ENCODE measurements at places on chromosomes 2 and 18.

GRCh38 chr2:203596183-203596582, 61.1 kb upstream of the RAPH1 start:
- no peak for DNase-seq

DNA sequence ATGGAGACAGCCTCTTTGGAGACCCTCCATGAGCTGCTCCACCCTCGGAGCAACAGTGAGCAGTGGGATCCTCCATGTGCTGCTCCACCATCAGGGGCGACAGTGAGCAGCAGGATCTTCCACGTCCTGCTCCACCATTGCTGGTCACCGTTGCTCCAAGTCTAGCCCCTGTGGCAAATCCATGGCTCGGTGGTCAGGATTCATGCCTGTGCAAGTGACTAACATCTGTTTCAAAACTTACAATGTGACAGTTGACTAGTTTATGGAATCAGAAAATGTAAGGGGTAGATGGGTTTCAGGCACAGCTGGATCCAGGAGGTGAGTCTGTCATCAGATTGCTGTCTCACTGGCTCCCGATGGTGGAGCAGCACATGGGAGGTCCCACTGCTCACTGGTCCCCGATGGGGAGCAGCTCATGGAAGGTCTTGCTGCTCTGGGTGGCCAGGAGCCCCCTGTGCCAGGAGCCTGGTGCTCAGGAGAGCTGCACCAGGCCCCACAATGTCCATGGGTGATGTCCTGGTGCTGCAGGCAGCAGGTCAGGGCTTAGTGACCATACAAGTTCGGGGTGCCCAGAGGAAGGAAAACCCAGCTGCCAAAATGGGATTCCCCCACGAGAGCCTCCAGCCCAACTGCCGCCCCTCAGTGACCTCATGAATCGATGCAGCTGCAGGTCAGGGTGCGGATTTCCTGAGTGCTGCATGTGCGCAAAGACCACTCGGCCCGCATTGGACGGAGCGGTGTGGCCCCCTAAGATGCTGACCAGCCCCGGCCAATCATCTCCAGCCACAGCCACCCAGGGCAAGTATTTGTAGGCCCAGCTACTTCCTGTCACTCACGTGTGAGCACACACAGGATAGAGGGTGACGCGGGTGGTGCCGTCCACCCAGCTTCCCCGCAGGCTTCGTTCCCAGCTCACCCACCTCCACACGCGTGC, 116.5 kb upstream of the OTOS start:
- DNase-seq: no peak

GRCh38 chr2:127043367-127044164, 63.4 kb downstream of the BIN1 start:
- DNase-seq: no peak

GRCh38 chr2:143807192-143807591, 678.0 kb downstream of the ARHGAP15 start:
- DNase-seq: no peak

GRCh38 chr2:238424313-238424700, 2.4 kb upstream of the ASB1 start:
- DNase-seq: no peak

DNA sequence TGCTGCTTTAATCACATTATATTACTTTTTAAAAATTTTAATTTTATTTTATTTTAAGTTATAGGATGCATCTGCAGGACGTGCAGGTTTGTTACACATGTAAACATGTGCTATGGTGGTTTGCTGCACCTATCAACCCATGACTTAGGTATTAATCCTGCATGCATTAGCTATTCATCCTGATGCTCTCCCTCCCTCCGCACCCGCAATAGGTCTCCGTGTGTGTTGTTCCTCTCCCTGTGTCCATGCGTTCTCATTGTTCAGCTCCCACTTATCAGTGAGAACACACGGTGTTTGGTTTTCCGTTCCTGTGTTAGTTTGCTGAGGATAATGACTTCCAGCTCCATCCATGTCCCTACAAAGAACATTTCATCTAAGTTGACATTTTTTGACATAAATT, 283.2 kb downstream of the CYRIA start:
- no peak for DNase-seq

GRCh38 chr2:8529706-8530277, 152.1 kb upstream of the ID2 start:
- DNase-seq: no peak

DNA sequence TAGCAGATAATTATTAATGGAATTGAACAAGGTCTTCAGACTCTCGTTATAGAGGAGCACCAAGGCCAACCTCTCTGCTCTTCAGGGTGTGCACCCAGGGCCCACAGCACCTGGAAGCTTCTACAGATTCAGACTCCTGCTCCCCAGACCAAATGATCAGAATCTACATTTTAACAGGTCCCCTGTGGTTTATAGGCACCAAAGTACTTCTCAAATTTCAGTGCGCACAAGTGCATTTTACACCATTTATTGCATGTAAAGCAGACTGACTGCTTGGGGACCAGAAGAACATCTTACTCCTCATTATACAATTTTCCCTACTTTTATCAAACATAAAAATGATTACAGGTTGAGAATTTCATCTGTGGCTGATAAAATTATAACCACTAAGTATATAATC, 163.9 kb downstream of the COL4A4 start:
- no peak for DNase-seq

- no peak for DNase-seq
Measured at GRCh38 chr2:105590780-105591660, 153.7 kb upstream of the NCK2 start.

DNA sequence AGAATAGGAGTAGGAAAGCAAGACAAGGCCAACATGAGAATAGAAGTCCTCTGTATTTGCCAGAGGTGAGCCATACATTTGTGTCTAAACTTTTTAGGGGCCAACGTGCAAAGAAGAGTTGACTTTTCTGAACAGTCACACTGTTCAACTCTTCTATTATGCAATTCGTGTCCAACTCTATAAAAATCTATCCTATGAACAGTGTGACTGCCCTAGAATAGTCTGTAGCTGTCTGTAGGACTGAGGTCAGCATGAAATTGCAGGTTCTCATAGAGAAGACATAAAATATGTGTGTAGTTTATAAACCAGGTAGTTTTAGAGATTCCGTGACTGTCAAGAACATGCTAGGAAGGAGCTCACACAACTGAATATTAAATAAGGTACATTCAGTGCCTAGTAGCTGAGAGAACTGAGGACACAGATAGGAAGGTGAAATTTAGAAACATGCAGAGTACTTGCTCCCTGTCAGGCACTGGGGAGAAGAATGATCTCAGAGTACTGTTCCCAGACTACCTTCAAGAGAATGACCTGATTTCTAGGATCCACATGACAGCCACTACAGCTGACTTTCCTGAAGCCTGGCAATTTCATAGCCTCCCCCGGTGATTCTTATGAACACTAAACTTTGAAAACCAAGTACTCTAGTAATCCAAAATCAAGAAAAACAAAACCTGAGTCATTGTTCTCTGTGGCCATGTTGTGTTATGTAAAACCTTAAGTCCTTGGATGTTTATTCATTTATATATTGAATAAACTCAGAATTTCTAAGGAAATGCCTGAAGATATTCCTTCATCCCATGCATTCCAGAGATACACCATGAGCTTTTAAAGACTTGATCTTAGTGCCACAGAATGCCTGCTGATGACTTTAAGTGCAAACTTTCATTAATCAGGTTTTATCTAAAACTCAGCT, 201.5 kb upstream of the BOD1L2 start:
- no peak for DNase-seq

DNA sequence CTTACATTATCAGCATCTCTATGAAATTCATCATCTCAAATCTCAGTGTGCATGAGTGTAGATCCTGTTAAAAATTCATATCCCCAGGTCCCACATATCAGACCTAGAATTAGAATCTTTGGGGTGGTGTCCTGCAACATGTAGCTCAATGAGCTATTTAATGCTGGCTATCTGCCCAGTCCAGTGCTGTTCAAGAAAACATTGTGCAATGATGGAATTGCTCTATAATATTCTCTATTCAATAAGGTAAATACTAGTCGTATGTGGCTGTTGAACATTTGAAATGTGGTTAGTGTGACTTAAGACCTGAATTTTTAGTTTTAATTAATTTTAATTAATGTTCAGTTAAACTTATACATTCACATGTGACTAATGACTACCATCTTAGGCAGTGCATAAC, 127.4 kb downstream of the NOL4 start:
- DNase-seq: no peak

DNA sequence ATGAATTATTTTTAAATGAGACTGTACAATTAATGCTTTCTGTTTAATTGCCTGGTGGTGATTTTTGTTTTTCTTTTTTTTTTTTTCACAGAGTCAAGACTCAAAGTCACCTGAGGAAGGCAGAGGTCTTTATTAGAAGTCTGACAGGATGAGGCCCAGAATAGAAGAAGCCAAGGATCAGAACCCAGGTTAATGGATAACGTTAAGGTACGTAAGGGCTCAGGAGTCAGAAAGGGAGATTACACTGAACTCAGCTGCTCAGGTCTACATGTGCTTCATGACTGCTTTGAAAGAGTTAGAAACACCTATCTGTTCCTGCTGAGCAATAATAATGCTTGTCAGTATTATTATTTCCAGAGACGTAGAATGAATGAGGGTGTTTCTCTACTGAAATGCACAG, 196.5 kb downstream of the LRATD1 start:
- DNase-seq: no peak

- DNase-seq: no peak
Measured at GRCh38 chr18:37489998-37490397, 75.6 kb downstream of the CELF4 start.

- DNase-seq: no peak
Measured at GRCh38 chr18:48074929-48075706, 144.7 kb upstream of the SMAD2 start.

- no peak for DNase-seq
Measured at GRCh38 chr2:88549616-88550292, 77.5 kb downstream of the EIF2AK3 start.

GRCh38 chr2:183088061-183088460, 9.5 kb downstream of the DUSP19 start:
- DNase-seq: no peak

DNA sequence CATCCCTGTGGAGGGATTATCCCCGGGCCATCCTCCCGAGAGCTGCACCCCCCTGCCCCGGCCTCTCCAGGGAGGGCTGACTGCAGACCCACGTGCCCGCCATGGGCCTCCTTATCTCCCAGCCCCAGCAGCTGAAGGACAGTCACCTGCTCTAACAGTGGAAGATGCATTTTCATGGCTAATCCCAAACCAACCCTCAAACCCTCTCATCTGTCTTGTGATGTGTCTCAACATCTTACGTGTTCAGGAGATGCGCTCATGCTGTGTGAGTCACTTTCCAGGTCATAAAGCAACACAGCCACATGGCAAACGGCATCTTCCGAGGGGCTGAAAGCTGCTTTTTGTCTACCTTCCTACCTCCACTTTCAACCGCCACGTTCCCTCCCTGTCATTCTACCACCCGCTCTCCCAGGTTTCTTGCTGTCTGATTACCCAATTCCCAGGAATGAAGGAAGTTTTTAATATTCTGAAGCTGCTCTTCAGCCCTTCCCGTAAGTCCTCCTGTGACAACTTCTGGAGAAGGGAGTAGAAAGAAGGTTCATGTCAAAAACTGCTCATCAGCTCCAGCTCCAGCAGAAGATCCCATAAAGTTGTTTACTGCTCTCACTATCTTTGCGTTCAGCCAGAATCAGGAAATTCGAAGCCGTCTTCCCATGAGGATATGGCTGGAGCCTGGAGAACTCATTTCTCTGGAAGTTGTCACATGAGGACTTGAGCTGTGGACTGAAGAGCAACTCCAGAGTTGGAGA, 54.5 kb downstream of the MBP start:
- DNase-seq: no peak

DNA sequence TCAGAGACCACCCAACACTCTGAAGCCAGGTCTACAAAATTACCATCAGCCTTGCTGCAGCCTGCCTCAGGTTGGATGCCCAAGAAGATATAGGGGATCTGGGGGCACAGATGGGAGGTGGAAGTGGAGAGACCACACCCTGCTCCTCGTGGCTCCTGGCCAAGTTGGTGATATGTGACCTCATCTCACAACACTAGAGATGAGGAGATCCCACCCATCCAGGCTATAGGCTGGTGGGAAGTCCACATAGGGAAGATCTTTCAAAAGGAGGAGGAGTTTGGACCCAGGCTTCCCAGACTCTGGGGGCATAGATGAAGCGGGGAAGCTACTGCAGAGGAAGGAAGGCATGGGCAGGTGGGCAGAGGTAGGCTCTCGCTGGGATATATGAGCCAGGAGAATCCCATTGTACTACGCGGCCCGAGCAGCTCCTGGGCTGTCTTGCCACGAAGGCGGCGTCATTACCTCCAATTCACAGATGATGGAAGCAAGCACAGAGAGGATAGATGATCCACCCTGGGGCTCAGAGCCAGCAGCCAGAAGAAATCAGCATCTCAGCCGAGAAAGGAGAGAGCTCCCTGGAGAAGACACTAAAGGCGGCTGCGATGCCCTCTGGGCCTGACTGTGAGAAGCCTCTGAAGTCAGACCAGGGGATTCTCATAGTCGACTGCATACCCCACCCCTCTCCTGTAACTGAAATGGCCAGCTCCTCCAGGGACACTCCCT, 96.0 kb downstream of the RHOB start:
- no peak for DNase-seq

GRCh38 chr2:96623116-96623515, 15.0 kb downstream of the KANSL3 start:
- DNase-seq: no peak

DNA sequence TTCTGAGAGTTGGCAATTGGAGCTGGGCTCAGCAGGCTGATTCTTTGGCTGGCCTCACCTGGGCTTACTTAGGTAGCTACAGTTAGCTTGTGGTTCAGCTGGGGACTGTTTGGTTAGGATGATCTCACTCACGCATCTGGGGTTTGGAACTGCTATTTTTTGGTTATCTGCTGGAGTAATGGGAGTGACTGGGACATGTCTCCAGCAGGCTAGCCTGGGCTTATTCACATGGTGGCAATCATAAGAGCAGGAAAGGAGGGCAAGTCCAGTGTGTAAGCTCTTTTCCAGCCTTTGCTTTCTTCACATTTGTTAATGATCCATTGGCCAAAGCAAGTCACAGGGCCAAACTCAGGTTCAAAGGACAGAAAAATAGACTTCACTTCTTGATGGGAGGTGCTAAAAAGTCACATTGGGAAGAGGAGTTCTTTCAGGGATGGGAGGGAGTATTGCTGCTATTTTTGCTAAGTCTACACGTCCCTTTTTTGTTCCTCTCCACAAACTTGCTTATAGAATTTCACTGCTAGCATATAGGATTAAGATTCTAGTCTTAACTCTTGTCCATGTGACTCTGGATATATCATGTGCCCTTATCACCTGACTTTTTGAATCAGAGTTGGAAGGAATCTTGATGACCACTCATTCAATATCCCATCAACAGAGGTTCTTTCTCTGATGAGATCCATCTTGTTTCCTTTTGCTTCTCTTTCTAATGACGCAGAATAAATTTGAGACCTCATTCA, 174.0 kb downstream of the ZFP36L2 start:
- no peak for DNase-seq

DNA sequence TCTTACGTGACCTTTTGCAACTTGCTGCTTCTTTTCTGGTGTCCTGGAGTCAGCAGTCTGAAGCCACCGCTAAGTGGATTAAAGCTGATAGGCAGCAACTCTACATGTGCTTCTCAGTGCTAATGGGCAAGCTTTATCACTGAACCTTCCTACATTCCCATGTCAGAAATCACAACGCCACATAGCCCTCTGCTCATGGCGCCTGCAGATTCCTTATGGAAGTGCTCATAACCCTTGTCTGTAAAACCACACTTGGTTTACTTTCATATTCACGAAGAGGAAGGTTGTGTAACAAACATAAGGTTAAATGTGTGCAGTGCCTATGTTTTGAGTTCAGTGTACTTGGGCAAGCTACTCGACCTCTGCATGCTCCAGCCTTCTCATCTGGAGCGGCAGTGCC, 319.8 kb downstream of the FBXO15 start:
- DNase-seq: no peak

- DNase-seq: no peak
Measured at GRCh38 chr18:79356435-79356834, 39.3 kb upstream of the NFATC1 start.

Measured in HTR-8/SVneo (cell line).